ENCODE measurements at places on chromosomes 2 and 18. TPM values are rescaled to one million over a fixed set of nuclear protein-coding genes. Genes with fewer than 3 reads are reported as not detected.

DNA sequence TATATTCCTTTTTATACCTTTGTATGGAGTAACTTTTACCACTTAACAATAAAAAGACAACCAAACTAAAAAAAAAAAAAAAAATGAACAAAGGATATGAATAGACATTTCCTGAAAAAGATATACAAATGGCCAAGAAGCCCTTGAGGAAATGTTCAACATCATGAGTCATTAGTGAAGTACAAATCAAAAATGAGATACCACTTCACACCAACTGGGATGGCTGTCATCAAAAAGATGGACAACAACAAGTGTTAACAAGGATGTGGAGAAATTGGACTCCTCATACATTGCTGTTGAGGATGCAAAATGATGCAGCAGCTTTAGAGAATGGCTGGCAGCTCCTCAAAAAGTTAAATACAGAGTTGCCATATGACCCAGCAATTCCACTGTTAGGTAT is 22.6 kb upstream of the SCYGR2 start:
- H3K36me3 ChIP-seq, result no peaks in the 10 kb centered on the region
- H3K27ac ChIP-seq, result no peak overlapping the region
- no peaks in the 10 kb centered on the region for H3K4me1 ChIP-seq
- no peaks in the 10 kb centered on the region for H3K27me3 ChIP-seq
- no peak for DNase-seq
- H3K4me3 ChIP-seq, result no peak overlapping the region

- H3K36me3 ChIP-seq, result no peaks in the 10 kb centered on the region
- H3K27me3 ChIP-seq, result peaks cover 3% of the 10 kb centered on the region
- H3K4me3 ChIP-seq, result no peak overlapping the region
These were observed 24.5 kb downstream of the NFATC1 start for GRCh38 chr18:79420033-79420745.

GRCh38 chr2:69975853-69976462 is 14.5 kb upstream of the ASPRV1 start:
- no peak overlapping the region for H3K4me3 ChIP-seq
- H3K36me3 ChIP-seq, result no peaks in the 10 kb centered on the region
- peaks cover 2% of the 10 kb centered on the region for H3K27me3 ChIP-seq
- H3K27ac ChIP-seq, result no peak overlapping the region
- no peaks in the 10 kb centered on the region for H3K4me1 ChIP-seq
- no peak for DNase-seq

GRCh38 chr18:76450452-76451395 is 44.3 kb downstream of the ZNF516 start:
- peak overlapping the region; percentile 90 for H3K27ac ChIP-seq
- H3K4me3 ChIP-seq, result peak overlapping the region; percentile 68
- H3K36me3 ChIP-seq, result no peaks in the 10 kb centered on the region

- H3K4me3 ChIP-seq, result no peak overlapping the region
- no peak for DNase-seq
- no peaks in the 10 kb centered on the region for H3K27me3 ChIP-seq
- no peak overlapping the region for H3K27ac ChIP-seq
These were observed 49.3 kb downstream of the USP34 start for GRCh38 chr2:61421611-61422010.

DNA sequence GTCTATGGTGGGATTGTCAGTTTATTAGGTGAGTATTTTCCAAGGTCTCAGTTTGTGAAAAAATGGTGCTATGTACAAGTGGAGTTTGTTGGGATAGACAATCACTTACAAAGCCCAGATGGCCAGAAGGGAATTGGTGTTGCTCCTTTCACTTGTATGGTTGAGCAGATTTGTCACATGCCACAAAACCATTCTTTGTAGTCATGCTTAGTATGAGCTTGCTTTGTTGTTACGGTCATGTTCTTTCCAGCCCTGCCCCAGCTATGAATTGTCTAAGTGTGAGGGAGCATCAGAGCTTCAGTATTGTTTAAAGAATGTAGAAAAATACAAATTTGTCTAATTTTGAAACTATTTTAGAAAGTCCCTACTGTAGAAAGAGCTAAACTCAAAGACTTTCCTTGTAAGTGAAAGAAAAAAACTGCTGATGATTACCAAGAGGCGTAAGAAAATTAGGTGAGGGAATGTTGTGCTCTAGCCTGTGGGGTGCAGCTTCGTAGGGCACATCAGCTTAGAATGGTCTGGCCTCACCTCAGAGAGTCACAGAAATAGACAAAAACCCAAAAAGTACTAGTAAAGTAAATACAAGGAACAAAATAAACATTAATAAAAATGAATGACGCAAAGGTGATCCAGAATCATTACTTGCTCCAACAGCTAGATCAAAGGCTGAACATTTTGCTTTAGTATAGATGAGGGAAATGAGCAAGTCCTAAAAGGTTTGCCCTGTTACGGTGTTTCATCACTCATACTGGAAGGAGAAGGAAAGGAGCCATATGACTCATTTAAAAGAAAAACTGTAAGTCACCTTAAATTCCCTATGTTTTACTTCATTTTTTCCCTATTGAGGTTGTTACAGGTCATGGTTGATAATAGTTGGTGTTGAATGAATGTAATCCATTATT is 9.2 kb downstream of the TGIF1 start:
- no peaks in the 10 kb centered on the region for H3K27me3 ChIP-seq
- peak; percentile 85 for DNase-seq
- H3K4me3 ChIP-seq, result no peak overlapping the region
- H3K36me3 ChIP-seq, result peaks cover 28% of the 10 kb centered on the region
- H3K27ac ChIP-seq, result peak overlapping the region; percentile 77
- H3K4me1 ChIP-seq, result peaks cover 39% of the 10 kb centered on the region

DNA sequence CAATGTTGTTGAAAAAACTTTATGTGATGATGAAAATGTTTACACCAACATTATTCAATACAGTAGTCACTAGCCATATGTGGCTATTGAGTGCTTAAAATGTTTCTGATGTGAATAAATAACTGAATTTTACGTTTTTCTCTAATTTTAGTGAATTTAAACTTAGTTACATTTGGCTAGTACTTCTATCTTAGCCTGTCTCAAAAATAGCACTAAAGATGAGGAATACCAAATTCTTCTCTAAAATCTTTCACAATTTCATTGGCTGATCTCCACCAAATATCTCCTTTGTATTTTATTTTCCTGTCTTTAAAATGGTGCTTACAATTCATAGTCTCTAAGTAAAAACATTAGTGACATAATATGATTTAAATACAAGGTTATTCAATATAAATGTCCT is 83.7 kb upstream of the RND3 start:
- H3K27me3 ChIP-seq, result no peaks in the 10 kb centered on the region
- peak overlapping the region; percentile 88 for H3K27ac ChIP-seq
- no peak overlapping the region for H3K4me3 ChIP-seq
- DNase-seq, result no peak

GRCh38 chr2:74367789-74368188 is 12.3 kb downstream of the DCTN1 start:
- H3K4me3 ChIP-seq, result no peak overlapping the region
- DNase-seq, result no peak
- peaks cover 70% of the 10 kb centered on the region for H3K36me3 ChIP-seq
- H3K27me3 ChIP-seq, result no peaks in the 10 kb centered on the region

DNA sequence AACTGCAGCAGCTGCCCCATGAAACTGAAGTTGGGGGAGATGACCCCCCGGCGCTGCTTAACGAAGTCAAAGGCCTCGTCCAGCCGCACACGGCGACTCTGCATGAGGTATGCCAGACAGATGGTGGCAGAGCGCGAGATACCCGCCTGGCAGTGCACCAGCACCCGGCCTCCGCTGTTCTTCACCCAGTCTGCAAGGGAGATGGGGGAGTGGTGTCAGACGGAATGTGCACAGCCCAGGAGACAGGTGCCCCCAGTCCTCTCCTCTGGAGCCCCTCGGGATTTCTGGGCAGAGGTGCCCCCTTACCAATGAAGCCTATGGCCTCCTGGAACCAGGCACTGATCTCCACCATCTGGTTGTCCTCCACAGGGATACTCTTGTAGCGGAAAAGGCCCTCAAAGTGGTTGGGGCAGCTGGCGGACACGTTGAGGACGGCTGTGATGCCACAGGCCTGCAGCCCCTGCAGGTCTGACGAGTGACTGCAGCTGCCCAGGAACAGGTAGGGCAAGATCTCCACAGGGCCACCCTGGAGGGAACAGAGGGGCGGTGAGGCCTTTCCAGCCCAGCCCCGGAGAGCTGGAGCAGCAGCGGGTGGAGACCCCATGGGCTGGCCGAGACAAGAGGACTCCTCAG is 1.3 kb downstream of the DUSP2 start:
- no peaks in the 10 kb centered on the region for H3K27me3 ChIP-seq
- H3K36me3 ChIP-seq, result no peaks in the 10 kb centered on the region
- DNase-seq, result no peak
- peaks cover 42% of the 10 kb centered on the region for H3K4me1 ChIP-seq

DNA sequence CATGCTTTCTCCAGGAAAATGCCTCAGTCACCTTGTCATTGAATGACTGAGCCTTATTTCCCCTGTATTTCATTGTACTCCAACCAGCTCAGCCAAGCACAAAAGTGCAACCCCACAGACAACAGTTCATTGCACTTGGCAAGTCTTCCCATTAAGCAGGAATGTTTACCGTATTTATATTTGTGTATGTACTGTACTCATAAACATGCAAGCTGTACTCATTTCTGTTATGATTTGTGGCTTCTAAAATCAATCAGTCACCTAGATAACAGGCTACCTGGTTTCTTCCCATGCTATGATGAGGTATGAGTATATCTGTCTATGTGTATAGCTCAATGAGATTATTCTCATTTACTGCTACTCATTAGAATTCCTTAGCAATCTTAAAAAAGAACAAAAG is 505.5 kb upstream of the FAM98A start:
- H3K4me3 ChIP-seq, result no peak overlapping the region
- no peaks in the 10 kb centered on the region for H3K27me3 ChIP-seq
- no peaks in the 10 kb centered on the region for H3K36me3 ChIP-seq
- H3K4me1 ChIP-seq, result peaks cover 27% of the 10 kb centered on the region
- peak overlapping the region; percentile 87 for H3K27ac ChIP-seq
- DNase-seq, result no peak

DNA sequence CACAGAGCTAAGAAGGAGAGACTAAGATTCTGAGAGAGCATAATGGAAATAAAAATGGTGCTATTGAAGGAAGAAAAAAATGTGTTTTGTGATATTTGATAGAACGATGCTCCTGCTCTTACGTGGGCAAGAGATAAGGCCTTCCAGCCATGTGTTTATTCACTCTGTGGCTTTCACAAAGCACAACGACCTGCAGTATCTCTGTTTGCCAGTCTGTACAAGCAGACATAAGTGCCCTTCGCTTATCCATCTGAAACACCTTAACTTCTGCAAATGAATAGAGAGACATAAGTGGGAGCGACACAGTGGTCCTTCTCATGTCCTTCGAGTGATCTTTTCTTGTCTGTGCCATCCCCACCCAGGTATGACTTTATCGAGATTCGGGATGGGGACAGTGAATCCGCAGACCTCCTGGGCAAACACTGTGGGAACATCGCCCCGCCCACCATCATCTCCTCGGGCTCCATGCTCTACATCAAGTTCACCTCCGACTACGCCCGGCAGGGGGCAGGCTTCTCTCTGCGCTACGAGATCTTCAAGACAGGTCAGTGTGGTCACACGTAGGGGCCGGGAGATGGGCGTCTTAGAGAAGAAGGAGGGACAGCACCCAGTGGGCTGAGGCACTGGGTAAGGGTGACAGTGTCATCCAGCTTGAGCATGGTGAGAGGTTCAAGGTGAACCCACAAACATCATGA is 33.7 kb downstream of the NRP2 start:
- no peak overlapping the region for H3K4me3 ChIP-seq
- DNase-seq, result no peak
- peaks cover 36% of the 10 kb centered on the region for H3K4me1 ChIP-seq
- H3K36me3 ChIP-seq, result peaks cover 6% of the 10 kb centered on the region

GRCh38 chr2:60515721-60516226 is 37.7 kb downstream of the BCL11A start:
- H3K4me3 ChIP-seq, result peak overlapping the region; percentile 32
- DNase-seq, result peak; percentile 95
- peaks cover 45% of the 10 kb centered on the region for H3K4me1 ChIP-seq
- H3K27ac ChIP-seq, result peak overlapping the region; percentile 100
- H3K36me3 ChIP-seq, result no peaks in the 10 kb centered on the region

GRCh38 chr2:119484834-119485233 is 39.4 kb downstream of the SCTR start:
- H3K27me3 ChIP-seq, result peaks cover 5% of the 10 kb centered on the region
- H3K4me3 ChIP-seq, result no peak overlapping the region
- no peak overlapping the region for H3K27ac ChIP-seq
- H3K36me3 ChIP-seq, result no peaks in the 10 kb centered on the region
- DNase-seq, result no peak

SOX11 gene
- 19.2 TPM for total RNA-seq

SLC5A7 gene
- 0.05 TPM for total RNA-seq

DUSP19 gene
- 3.1 TPM for total RNA-seq

TPRKB gene
- 21.3 TPM for total RNA-seq

PSMA8 gene
- total RNA-seq, result not detected

ZBTB7C gene
- 1.4 TPM for total RNA-seq

GREB1 gene
- 14.5 TPM for total RNA-seq

CFAP65 gene
- total RNA-seq, result 0.27 TPM

CHRND gene
- total RNA-seq, result not detected
